Activated effector memory CD4-positive, alpha-beta T cell treated with Interleukin-2 at 50 U/mL for 16 hours (primary cell): ENCODE measurements at places on chromosomes 4 and X.

DNA sequence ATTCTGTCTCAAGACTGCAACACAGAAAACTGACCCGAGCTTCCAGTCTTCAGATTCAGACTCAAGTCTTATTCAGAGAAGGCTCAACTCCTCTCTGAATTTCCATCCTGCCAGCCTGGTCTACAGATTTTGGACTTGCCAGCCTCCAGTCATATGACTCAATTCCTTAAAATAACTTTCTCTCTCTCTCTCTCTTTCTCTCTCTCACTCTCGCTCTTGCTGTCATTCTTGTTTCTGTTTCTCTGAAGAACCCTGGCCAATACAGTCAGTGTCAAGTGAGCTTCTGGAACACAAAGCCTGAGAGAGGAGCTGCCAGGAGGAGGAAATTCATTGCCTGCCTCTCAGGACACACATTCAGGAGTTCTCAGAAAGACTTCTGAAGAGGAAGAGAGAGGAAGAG lies 154.9 kb downstream of the PARM1 start:
- no peak for DNase-seq

- DNase-seq = no peak
Observed at GRCh38 chr4:53005808-53006207, 143.7 kb downstream of the RASL11B start.

DNA sequence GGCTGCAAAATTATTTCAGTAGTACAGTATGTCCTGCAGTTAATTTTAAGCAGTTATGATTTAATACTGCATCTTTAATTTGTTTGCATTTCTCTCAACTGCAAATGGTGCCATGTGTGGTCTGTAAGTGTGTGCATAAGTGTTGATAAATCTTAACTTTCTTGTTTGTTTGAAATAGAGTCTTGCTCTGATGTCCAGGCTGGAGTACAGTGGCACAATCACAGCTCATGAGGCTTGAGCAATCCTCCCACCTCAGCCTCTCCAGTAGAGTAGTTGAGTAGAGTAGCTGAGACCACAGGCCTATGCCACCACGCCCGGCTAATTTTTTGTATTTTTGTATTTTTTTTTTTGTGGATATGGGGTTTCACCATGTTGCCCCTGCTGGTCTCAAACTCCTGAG lies 322.5 kb upstream of the NR3C2 start:
- DNase-seq = no peak

DNA sequence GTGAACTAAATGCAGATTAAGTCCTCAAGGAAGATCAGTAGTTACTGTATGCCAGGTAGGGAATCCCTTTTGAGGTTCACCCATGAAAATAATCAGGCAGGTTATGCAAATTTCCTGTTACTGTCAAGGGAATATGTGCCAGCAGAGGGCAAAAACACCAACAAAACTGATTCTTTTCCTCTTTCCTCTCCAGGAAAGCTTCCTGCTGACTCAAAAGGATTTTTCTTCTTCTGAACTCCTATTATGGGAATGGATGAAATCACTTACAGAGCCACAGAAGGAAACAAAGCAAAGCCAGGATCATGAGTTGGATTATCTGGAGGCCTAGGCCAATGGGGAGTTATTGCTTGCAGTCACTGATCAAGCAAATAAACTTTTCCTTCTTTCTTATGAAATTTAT lies 49.7 kb downstream of the TMPRSS11F start:
- no peak for DNase-seq

- DNase-seq = no peak
Observed at GRCh38 chr4:17324386-17324830, 187.5 kb downstream of the QDPR start.

GRCh38 chrX:2176733-2177132 lies 324.0 kb downstream of the DHRSX start:
- DNase-seq = no peak
